CD8-positive, alpha-beta memory T cell (primary cell): ENCODE measurements at places on chromosomes 4 and X. TPM values are rescaled to one million over a fixed set of nuclear protein-coding genes. Genes with fewer than 3 reads are reported as not detected.

CSAG3 gene
- not detected for total RNA-seq

DNA sequence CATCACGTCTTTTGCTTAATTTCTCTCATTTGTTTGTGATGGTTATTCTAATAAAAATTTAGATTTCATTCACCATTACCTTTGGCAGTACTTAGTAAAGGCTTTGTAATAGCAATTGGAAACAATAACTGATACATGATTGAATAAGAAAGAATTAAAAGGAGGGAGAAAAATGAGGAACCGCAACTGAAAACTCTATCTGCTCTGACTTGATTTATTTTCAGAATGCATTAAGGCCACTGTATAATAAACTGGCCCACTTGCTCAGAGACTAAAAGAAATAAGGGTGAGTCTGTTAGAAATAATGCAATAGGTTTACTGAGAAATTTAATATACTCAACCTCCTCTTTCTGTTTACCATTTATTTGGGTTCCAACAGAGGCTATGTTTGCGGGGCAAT is 351.5 kb downstream of the TMA16 start:
- DNase-seq = no peak

HPF1 gene
- 31.5 TPM for total RNA-seq

DNA sequence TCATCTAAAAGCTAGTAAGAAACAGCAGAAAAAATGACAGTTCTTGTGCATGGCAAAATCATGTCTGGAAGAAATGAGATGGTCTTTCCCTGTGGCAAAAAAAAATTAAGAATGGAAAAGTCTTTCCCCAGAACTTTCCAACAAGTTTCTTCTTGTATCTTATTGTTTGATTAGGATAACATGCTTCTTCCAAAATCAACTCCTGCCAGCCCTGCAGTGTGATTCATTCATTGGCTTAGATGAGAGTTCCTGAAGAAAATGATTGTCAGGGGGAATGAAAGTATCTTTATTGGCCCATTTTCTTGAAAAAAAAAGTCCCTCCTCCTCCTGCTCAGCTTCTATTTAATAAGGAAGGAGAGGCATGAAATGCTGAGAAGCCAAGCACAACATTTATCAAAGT is 407.7 kb downstream of the ARAP2 start:
- no peak for DNase-seq

FMR1NB gene
- total RNA-seq = not detected
